ENCODE measurements at places on chromosomes 5 and 9.
A peak's percentile ranks its signal among the peaks of the same experiment; 100 is the strongest.

- DNase-seq, result no peak
These were observed 243.4 kb upstream of the PIK3R1 start for GRCh38 chr5:67971971-67972821.

GRCh38 chr9:85431339-85432102 lies 310.2 kb downstream of the AGTPBP1 start:
- no peak for DNase-seq

GRCh38 chr9:34380511-34381315 lies 4.0 kb upstream of the MYORG start:
- DNase-seq, result peak; percentile 34

DNA sequence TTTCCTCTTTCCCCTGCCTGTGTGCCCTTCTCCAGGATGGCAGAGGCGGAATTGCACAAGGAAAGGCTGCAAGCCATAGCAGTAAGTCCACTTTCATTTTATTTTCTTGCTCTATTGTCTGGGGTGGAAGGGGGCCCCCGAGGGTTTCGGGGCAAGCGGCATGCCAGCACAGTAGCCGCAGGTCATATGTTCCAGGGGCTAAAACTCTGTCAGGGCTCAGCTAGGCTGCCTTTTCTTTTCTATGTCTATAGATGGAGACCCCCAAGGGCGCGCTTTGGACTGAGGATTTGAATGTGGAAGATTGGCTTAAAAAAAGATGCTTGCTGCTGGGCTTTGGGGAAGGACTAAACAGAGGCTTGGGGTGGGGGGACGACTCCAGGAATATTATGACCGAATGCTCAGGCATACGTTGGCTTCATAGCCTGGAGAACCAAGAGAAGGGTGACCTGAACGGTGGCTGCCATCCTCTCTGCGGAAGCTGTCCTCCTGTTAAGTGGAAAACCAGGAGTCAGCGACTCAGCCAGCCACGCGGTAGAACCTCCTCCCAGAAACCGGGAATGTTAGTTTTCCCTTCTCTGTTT lies 545 bp downstream of the PALM2AKAP2 start:
- DNase-seq, result no peak

GRCh38 chr9:27474305-27474704 lies 49.8 kb upstream of the IFNK start:
- no peak for DNase-seq

DNA sequence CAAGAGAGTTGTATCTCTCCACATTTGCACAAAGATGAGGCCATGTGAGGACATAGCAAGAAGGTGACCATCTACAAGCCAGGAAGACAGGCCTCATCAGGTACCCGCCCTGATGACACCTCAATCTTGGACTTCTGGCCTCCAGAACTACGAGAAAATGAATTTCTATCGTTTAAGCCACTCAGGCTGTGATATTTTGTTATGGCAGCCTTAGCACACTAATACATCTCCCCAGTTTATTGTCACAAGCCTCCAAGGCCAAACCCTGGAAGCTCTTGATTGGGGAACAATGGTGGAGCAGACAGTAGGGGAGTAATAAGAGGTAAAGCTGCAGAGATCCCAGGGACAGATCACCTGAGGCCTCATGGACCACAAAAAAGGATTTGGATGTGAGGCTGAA lies 7.7 kb upstream of the P4HA2 start:
- DNase-seq, result no peak

Data from BE2C (cell line).